Testis (tissue), 5 donors: ENCODE measurements at places on chromosomes 2 and 18. TPM values are rescaled to one million over a fixed set of nuclear protein-coding genes. Genes with fewer than 3 reads are reported as not detected.

DNA sequence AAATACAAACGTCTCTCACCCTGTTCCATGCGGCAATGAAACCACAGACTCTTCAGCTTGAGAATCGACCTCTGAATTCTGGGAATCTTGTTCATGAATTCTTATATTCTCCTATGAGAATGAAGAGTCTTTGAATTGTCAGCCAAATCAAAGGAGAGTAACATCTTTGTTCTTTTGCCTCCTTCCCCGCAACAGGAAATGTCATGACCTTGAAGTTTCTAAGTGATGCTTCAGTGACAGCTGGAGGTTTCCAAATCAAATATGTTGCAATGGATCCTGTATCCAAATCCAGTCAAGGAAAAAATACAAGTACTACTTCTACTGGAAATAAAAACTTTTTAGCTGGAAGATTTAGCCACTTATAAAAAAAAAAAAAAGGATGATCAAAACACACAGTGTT is 21.8 kb downstream of the TNFAIP6 start:
- DNase-seq, result no peak

- DNase-seq, result no peak
Observed at GRCh38 chr18:62379051-62379450, 53.9 kb downstream of the TNFRSF11A start.

DNA sequence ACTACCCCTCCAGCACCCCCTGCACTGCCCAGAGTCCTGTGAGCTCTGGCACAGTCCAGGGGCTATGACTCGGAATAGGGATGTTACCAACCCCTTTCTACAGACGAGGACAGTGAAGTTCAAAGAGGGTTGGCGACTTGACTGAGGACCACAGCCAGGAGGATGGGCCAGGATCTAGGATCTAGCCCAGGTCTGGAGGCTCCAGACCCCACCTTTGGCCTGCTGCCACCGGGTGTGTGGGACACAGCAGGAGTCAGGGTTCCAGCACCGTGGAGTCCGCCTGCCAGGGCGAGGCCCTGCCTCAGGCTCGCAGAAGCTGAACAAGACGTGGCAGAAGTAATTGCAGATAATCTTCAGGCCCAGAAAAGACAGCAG is 37.9 kb upstream of the GPC1 start:
- DNase-seq, result peak; percentile 4

The MERTK gene
- 73.8 TPM for total RNA-seq
